ENCODE measurements at places on chromosomes 4 and X.

GRCh38 chr4:7826909-7827306 is 112.8 kb downstream of the AFAP1 start:
- no peak for DNase-seq

DNA sequence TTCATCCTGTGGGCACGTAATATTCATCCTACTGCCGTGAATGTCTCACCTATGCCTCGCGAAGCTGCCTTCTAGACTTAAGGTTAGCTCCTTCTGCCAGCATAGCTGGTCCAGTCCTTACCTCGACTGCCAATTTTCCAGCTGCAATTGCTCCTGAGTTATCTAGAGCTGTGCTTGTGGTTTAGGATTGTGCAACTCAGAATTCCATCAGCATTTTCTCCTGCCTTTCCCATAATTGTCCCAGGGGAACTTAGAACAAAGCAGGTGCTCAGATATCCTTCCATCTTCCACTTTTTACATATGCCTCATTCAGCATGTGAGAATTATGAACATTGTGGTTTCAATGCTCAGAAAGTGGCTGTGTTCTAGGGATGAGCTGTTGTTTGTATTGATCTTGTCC is 131.4 kb upstream of the ADGRL3 start:
- DNase-seq = peak; percentile 69

DNA sequence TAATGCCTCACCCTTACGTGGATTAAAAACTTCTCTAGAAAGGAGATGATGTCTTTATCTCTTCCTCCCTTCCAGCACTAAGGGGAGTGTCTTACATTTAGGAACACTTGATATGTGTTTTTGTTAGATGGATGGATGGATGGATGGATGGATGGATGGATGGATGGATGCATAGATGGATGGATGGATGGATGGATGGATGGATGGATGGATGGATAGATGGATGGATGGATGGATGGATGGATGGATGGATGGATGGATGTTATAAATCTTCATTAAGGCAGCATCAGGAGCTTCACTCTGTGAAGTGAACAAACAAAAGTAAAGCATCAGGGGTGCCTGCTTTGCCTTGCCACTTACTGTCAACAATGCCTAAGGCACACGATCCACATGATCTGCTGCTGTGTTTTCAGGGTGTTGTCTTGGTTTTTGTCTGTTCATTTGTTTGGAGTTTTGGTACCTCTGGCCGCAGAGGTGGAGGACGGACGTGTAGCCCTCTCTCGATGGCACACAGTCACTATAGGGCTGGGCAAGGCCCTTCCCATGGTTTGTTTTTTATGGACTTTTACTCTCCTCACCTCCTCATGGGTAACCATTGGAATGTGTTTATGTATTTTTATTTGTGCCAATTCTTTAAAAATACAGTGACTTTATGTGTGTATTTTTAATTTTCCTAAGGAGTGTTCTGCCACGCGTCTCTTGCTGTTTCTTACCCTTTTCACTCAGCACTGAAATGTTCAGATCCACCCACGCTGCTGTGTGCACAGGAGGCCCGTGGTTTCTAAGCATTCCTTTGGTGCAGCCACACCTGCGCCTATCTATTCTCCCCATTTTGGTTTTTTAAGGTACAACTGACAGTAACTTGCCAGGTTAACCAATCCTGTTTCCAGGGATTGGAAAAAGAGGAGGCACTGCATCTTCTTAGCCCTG is 91.8 kb upstream of the ENPP6 start:
- no peak for DNase-seq

GRCh38 chr4:189022440-189023035 is 883.3 kb downstream of the TRIML1 start:
- DNase-seq = peak; percentile 17

GRCh38 chr4:52551487-52551886 is 107.6 kb downstream of the USP46 start:
- DNase-seq = no peak

- peak; percentile 7 for DNase-seq
These were observed 12.0 kb upstream of the RTL9 start for GRCh38 chrX:110346681-110347080.

DNA sequence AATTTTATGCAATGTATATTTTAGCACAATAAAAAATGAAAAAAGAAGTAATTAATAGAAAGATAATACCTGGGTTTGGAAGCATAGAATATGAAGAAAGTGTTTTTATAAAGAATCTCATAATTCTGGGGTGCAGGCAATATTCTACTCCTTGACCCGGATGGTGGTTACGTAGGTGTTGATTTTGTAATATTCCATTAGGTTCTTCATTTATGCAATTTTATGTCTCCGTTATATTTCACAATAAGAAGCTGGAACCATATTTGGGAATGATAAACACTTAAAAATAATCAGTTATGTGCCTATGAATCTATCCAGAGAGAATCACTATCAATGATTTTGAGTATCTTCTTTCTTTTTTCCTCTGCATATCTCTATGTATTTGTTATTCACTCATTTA is 38.5 kb downstream of the CHRNA9 start:
- DNase-seq = no peak

GRCh38 chr4:80331693-80332092 is 3.8 kb upstream of the CFAP299 start:
- DNase-seq = no peak

- DNase-seq = peak; percentile 57
These were observed at the start of gene PRICKLE3 for GRCh38 chrX:49186125-49187027. TSS of gene PRICKLE3 (minus strand) at chrX:49186373. CDS start at chrX:49186297, 76 bp downstream.

DNA sequence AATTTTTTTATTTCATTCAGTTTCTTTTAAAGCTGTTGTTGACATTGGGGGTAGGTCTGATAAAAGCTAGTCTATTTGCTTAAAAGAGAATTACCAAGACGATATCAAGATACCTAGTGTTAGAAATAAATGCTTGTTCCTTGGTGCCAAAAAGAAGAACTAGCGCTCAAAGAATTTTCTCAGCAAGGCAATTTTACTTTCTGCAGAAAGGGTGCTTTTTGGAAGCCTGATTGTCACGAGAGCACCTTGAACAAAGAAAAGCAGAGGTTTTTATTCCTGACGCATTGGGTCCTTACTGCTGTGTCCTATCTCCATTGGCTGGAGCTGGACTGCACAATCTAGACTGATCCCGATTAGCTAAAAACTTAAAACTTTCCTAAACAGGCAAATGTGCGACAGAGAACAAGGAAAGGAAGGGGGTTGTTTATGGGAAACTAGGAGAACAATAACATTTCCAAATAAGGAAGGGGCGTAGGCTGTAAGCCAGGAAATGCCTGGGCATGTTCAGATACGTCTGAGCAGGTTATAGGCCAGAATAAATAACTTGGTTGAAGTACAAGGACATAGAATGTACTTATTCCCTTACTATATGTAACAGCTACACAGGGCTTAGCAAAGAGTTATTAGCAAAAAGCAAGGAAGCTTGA is 50.3 kb upstream of the STPG2 start:
- DNase-seq = no peak

GRCh38 chrX:36434522-36434921 is 515.0 kb downstream of the CFAP47 start:
- DNase-seq = peak; percentile 15

GRCh38 chr4:183830438-183830985 is 74.6 kb upstream of the STOX2 start:
- no peak for DNase-seq

DNA sequence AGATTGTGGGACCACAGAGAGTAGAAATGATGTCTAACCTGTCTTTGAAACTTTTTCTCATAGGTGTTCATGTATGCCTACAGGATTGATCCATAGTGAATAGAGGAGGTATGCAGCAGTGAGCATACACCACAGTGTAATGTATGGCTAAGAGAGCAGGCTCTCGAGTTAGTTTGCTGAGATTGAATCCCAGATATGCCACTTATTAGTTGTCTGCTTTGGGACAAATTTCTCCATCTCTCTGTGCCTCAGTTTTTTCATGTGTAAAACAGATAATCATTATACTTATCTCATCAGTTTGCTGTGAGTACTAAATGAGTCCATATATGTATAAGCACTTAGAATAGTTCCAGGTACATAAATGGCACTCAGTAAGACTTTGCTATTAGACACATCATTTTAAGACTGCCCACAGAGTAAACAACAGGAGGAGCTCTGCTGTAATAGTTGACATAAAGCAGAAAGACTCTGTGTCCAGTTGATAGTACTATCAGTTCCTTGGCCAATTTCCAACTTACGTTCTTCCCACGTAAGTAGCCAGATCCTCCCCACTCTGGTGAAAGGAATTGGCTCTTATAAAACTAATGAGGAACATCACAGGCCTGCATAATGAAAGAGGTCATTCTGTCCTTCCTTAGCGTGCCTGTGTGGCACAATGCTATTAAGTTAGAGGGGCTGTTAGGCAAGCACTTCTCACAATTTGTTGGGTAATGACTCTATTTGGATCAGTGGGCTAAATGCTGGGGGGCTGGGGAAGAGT is 20.7 kb upstream of the RNF150 start:
- DNase-seq = peak; percentile 49

- no peak for DNase-seq
These were observed 87.4 kb downstream of the CBLL2 start for GRCh38 chrX:22360129-22360528.

- no peak for DNase-seq
These were observed 324 bp upstream of the MSN start for GRCh38 chrX:65667157-65667502.

DNA sequence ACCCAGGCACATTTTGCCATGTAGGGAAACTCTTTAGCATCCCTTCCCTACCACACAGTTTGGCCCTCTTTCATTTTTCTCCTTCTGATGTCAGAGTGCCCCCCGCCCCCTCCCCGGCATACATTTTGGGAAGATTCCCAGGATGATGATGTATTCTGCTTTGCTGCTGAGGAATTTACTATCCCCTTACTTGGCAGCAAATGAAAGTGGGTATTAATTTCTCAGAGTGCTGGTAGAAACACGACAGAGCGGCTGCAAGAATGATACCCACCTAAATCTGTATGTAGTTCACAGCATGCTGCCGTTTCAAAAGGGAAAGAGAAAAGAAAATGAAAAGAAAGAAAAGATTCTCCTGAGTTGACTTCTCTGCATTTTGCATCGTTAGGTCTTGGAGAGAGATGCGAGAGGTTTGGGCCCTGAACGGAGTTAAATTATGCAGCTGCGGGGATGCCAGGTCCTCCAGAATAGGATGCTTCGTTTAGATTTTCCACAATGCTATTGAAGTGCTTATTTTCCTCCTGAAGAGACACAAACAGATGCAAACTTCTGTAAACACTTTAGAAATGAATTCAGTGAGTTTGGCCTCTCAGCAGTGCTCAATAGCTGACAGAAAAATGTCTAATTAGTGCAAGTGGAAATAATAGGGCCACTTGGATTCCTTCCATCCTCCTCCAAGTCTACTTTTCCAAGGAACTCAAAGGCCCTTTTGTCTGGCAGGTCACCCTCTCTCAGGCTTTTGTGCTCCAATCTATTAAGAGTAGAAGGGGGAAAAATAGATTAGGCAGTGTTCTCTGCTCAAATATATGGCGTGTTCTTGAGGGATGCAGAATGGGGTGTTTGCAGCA is 106.2 kb downstream of the ALPK1 start:
- DNase-seq = peak; percentile 6

GRCh38 chr4:124428648-124429047 is 283.9 kb downstream of the ANKRD50 start:
- no peak for DNase-seq

- peak; percentile 25 for DNase-seq
These were observed 94.6 kb downstream of the COX18 start for GRCh38 chr4:72974694-72975487.

- DNase-seq = no peak
These were observed 35.5 kb upstream of the PCDH19 start for GRCh38 chrX:100445593-100445992.
